Vagina (tissue), 2 donors: ENCODE measurements at places on chromosomes 6 and 20.

DNA sequence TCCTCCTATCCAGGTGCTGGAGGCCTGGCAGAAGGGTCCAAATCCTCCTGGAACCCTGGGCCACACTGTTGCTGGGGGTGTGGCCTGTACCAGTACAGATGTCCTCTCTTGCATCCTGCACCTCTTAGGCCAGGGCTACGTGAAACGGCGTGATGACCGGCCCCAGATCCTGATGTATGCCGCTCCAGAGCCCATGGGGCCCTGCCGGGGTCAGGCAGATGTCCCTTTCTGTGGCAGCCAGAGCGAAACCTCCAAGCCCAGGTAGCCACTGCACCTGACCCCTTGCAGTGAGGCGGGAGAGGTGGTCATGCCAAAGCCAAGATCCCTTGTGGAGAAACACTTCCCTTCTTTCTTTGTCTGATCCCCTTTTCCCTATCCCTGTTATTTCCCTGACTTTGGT lies 14.2 kb downstream of the DNPH1 start:
- no peak overlapping the region for H3K27ac ChIP-seq
- DNase-seq = no peak
- no peaks in the 10 kb centered on the region for H3K27me3 ChIP-seq
- H3K36me3 ChIP-seq = no peaks in the 10 kb centered on the region

DNA sequence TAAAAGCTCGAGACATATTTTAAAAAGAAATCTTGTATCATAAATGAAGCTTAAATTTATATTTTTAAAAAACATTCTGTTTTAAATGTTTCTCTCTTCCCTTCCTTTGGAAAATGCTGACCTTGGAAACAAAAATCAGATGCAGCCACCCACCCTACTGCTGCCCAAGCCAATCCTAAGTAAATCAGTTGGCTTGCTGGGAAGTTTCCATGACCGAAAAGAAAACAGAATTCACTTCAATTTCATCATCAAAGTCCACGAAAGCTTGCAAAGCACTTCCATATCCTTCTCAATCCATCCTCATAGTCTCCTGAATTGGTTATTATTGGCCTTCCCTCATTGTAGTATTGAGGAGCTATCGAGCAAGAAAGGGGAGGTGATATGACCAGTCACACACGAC lies 80.1 kb downstream of the PLCG1 start:
- no peaks in the 10 kb centered on the region for H3K27me3 ChIP-seq
- H3K36me3 ChIP-seq = no peaks in the 10 kb centered on the region
- peaks cover 15% of the 10 kb centered on the region for H3K4me1 ChIP-seq
- no peak overlapping the region for H3K27ac ChIP-seq

DNA sequence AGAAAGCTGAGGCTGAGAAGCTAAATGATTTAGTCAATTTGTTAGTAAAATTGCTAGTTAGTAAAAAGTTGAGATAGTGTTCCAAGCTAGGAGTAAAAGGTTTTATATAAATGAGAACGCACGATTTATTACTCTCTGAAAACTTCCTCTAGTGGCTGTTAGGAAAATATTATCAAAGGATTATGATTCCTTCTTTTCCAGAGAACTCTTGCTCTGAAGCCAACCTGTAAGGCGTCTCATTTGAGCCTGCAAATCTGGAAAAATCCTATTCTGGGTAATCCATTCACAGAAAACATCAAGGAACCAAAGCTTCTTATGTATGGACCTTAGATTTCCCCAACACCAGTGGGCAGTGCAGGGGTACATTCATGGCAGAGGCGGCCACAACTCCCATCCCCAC lies 252.7 kb downstream of the SOD2 start:
- no peaks in the 10 kb centered on the region for H3K36me3 ChIP-seq
- DNase-seq = peak; percentile 32
- no peak overlapping the region for H3K27ac ChIP-seq
- no peak overlapping the region for H3K4me3 ChIP-seq
- H3K27me3 ChIP-seq = no peaks in the 10 kb centered on the region
- no peaks in the 10 kb centered on the region for H3K4me1 ChIP-seq

GRCh38 chr6:161319231-161319630 lies 45.4 kb upstream of the AGPAT4 start:
- H3K27ac ChIP-seq = no peak overlapping the region
- H3K4me1 ChIP-seq = no peaks in the 10 kb centered on the region
- no peak overlapping the region for H3K4me3 ChIP-seq
